Pancreas (tissue), 10 donors: ENCODE measurements at places on chromosomes 16 and 17.

DNA sequence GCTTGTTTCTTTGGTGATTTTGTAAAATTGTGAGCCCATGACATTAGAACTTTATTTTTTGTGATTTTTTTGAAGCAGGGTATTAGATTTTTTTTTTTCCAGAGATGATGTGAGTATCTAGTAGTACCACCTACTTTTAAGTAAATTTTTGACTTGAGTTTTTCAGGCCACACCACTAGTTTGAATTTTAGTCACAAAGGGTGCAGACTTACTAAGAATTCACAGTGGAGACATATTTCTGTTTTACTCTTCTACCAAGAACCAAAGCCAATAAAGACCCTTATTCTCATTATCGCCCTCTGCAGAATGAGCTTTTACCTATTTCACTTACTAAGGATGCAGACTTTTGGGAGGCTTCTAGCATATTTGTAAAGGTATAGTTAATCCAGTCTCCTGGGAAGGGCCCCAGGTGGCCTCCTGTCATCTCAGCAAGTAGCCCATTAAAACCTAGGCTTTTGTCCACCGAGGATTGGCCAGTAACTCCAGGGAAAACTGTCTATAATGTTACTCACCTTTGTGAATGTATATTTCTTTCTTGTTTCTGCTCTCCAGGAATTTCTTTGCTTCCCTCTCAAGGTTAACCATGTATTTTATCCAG is 30.6 kb downstream of the NLK start:
- no peak for DNase-seq

- no peak for DNase-seq
Observed at GRCh38 chr17:13492737-13493122, 109.0 kb downstream of the HS3ST3A1 start.

- no peak for DNase-seq
Observed at GRCh38 chr17:4232168-4232813, 31.5 kb downstream of the ANKFY1 start.

DNA sequence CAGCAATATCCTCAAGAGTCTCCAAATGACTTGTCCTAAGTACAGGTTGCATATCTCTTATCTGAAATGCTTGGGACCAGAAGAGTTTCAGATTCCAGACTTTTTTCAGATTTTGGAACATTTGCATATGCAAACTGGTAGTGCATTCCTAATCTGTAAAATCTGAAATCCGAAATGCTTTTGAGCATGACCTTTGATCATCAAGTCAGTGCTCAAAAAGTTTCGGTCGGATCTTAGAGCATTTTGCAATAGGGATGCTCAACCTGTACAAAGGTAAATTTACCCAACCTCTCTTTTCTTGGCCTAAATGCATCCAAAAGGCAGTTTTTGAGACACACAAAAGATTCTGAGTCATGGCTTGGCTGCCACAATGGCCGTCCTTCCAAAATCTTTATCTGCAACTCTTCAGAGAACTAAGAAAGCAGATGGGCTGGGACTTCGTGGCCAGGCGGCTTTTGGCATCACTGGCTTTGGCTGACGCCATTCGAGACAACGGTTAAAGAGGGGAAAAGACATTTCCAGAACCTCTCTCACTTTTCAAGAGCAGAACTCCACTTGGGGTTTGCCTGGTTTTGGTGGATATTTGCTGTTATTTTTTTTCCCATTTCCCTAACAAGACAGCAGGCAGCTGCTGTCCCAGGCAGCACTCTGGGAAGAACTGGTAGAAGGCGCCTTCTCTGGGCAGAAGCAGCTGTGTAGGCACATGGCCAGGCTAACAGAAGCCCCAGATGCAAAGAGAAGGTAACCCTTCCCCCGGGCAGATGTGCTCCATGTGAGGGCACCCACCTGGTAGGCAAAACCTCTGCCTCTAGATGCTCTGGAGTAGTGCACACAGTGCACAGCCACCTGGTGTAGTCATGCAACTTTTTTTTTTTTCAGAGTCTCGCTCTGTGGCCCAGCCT is 8.9 kb downstream of the CPPED1 start:
- DNase-seq, result no peak

DNA sequence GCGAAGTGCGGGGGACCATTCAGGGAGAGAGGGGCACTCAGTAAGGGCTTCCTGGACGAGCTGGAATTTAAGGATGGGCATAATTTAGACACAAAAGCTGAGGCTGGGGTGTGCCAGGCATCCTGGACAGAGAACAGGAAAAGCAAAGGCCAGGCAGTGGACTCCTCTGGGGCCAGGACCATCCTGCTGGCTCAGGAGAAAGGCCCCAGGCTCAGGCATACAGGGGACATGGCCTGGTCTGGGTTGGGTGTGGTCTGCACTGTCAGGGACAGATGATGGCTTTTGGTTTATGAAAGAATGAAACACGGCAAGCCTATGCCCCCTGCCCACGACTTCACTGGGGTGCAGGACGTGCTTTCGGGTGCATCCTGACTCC is 48.9 kb upstream of the DOC2B start:
- DNase-seq, result peak; percentile 7

- no peak for DNase-seq
Observed at GRCh38 chr17:79007504-79008381, 1.8 kb downstream of the CANT1 start.

- DNase-seq, result no peak
Observed at GRCh38 chr17:28475151-28475900, 1.9 kb downstream of the SLC13A2 start.

DNA sequence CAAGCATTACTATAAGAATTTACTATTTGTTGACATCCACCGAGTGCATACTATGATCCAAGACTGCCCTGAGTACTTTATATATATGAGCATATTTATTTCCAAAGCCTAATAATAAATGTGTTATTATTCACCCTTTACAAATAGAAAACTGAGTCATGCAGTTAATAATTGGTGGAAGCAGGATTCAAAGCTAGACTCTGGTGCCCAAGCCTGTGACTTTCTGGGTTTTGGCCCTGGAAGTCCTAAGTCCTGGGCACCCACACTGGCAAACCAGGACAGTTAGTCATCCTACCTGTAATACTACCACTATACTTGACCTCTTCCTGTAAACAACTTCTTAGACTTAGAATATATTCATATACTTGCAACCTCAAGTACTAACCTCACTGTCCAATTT is 257.4 kb upstream of the IRX5 start:
- DNase-seq, result no peak
